ENCODE measurements at places on chromosomes 2 and 18.

DNA sequence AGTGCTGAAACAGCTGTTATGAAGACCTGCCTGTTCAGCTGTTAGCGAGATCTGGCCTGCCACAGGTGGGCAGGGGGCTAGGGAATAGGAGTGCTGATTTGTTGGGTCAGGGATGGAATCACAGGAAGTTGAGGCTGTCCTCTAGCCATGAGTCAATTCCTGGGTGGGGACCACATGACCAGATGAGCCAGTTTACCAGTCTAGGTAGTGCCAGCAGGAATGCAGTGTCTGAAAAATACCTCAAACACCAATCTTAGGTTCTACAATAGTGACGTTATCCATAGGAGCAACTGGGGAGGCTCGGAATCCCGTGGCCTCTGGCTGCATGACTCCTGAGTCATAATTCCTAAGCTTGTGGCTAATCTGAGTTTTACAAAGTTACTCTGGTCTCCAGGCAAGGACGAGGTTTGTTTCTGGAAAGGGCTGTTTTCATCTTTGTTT lies 44.9 kb downstream of the DYSF start:
- H3K27me3 ChIP-seq = peaks cover 2% of the 10 kb centered on the region
- no peak overlapping the region for H3K27ac ChIP-seq
- H3K4me1 ChIP-seq = no peaks in the 10 kb centered on the region
- no peak overlapping the region for H3K4me3 ChIP-seq
- no peaks in the 10 kb centered on the region for H3K36me3 ChIP-seq

DNA sequence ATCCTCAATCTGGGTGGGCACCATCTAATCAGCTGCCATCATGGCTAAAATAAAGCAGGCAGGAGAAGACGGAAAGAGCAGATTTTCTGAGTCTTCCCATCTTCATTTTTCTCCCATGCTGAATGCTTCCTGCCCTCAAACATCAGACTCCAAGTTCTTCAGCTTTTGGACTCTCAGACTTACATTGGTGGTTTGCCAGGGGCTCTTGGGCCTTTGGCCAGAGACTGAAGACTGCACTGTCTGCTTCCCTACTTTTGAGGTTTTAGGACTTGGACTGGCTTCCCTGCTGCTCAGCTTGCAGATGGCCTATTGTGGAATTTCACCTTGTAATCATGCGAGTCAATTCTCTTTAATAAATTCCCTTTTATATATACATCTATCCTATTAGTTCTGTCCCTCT lies 36.6 kb downstream of the DIPK1C start:
- H3K27me3 ChIP-seq = peaks cover 4% of the 10 kb centered on the region
- no peaks in the 10 kb centered on the region for H3K36me3 ChIP-seq
- H3K4me1 ChIP-seq = no peaks in the 10 kb centered on the region
- DNase-seq = no peak

DNA sequence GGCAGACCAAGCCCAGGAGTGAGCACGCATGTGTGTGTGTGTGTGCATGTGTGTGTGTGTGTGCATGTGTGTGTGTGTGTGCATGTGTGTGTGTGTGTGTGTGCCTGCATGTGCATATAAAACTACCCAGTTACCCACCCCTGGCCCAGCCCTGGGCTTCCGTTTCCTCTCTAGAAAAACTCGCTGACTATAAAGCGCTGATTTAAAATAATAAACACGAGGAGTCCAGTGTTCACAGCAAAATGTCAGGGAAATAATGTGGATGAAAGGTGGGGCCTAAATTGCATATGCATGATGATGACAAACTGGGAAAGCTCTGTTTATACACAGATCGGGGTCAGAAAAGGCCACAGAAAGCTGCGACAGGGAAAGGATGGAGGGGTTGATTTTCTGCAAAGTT lies 7.5 kb downstream of the ADCY3 start:
- peaks cover 8% of the 10 kb centered on the region for H3K4me1 ChIP-seq
- no peak for DNase-seq
- H3K27me3 ChIP-seq = peaks cover 2% of the 10 kb centered on the region
- no peak overlapping the region for H3K4me3 ChIP-seq
- H3K27ac ChIP-seq = no peak overlapping the region

DNA sequence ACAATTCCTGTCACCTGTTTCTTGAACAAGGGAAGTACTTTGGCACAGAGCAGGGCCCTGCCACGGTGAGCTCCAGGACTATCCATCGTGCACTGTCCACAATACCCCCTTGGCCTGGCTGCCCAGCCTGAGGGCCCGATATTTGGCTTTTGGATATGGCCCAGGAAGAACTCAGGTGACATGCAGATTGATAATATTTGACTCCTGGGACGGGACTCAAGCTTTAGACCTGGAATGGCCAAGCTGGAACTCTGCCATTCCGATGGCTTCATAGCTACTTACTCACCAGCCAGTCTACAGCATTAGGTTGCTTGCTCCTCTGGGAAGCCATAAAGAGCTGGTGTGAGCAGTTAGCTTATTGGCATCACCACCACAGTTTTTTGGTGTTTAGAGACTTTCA lies 26.6 kb downstream of the EML6 start:
- no peaks in the 10 kb centered on the region for H3K36me3 ChIP-seq
- no peak for DNase-seq
- H3K4me3 ChIP-seq = no peak overlapping the region
- no peaks in the 10 kb centered on the region for H3K4me1 ChIP-seq
- no peaks in the 10 kb centered on the region for H3K27me3 ChIP-seq

DNA sequence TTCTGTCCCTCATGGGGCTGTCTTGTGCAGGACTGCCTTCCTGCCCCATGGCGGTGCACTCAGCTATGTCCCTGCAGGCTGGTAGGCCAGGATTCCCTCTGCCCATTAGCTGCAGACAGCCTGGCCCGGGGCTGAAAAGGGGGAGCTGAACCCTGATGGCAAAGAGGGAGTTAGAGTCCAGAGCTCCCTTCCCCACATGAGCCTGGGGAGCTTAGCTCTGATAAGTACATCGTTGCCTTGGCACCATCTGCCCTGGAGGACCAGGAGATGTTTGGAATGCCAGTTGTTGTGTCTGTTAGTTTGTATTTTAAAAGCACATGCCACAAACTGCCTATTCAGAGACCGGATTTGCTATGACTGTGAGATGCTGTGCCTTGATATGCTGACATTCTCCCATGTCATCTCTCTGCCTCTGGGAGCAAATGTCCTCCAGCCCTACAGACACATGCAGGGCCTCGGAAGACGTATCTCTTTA lies 65.1 kb upstream of the AFF3 start:
- DNase-seq = no peak
- peaks cover 8% of the 10 kb centered on the region for H3K4me1 ChIP-seq
- no peaks in the 10 kb centered on the region for H3K36me3 ChIP-seq
